ENCODE measurements at places on chromosomes 5 and 9.

- no peak for DNase-seq
These were observed 148.2 kb upstream of the PLPPR1 start for GRCh38 chr9:100880284-100880683.

DNA sequence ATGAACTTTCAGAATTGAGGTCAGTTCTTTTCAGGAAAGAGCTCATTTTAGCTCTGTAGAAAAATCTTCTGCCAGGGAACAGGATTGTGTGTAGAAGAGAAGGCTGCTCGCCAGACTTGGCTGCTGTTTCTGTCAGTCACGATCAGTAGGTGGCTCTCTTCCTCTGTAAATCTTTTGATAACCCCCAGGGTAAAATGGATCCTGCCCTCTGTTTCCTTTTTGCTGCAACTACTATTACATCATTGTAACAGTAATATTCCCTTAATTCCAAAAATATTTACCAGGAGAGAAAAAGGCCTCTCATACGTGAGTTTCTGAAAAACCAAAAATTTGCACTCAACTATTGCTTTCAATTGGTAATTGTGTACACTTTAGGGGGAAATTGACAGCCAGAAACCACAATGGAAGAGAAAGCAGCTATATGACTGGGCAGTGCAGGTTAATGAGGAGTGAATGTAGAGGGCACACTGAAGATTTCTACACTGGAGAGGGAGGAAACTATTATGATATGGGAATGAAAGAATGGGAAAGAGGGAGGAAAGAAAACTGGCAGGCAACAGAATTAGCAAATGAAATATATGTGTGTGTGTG lies 12.3 kb downstream of the IFNA21 start:
- peak; percentile 17 for DNase-seq

DNA sequence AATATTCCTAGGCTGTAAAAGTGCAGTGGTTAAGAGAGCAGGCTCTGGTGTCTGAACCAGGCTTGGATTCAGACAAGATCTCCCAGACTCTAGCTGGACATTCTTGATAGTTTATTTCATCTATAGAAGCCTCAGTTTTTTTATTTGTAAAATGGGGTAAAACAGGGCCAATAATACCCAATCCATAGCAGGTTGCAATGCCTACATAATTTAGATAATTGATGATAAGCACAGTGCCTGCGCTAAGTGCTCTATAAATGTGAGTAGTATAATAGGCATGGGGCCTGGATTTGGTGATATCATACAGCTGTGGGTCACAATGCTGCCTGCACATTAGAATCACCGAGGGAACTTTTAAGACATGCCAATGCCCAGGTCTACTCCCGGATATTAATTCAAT lies 603.5 kb downstream of the ISL1 start:
- DNase-seq, result no peak

DNA sequence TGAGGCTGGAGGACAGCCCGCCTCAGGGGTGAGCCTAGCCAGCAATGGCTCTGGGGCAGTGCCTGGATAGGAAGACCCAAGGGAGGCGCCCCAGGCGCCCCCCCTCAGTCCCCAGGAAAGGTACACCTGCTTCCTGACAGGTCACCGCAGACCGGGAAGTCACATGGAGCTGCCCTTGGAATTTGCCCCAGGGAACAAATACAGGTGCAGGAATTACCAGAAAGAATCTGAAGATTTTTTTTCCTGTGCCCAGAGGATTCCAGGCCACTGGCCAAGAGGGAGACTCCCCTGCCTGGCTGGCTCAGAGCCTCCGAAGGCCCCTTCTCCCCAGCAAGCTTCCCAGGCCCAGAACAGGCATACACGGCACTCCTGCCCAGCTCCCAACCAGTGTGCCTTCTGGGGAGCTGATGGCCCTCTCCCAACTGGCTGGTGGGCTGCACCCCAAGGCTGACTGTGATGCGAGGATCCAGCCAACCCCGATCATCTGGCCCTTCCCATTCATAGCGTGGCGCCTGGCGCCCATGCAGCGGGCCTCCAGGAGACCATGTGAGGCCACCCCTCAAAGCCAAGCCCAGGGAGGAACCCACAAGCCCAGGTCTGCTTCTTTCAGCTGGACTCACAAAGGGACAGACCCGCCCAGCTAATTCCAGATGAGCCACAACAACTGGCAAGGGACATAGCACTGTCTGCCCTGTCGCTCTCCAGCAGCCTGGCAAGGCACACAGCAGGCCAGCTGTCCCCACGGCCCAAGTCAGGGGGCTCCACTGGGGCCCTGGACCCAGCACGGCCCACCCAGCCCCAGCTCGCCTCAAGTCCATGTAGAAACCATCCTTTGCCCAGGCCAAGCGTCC lies 2.3 kb downstream of the TPRN start:
- no peak for DNase-seq

DNA sequence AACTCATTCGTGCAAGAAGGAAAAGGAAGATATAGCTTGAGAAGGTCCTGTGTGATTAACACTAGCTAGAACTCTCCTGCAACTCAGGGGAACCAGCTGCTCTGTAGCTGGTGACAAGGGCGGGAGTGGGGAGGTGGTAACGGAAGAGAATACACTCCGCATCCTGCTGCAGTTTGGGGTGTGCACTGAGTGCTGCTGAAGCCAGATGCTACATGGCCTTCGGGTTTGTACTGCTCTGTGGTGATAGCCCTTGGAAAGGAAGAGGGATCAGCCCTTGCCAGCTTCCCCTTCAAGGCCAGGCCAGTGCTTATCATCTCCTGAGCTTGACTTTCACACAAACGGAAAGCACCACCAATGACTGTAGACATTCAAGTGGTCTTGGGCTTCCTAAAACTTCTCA lies 34.3 kb downstream of the FRMD3 start:
- DNase-seq, result no peak
